Peyer's patch (tissue), 4 donors: ENCODE measurements at places on chromosomes 11 and 22. TPM values are rescaled to one million over a fixed set of nuclear protein-coding genes. Genes with fewer than 3 reads are reported as not detected.
A peak's percentile ranks its signal among the peaks of the same experiment; 100 is the strongest.

GRCh38 chr11:46889689-46890475 is 28.5 kb downstream of the LRP4 start:
- peaks cover 44% of the 10 kb centered on the region for H3K36me3 ChIP-seq
- H3K4me3 ChIP-seq: no peak overlapping the region
- DNase-seq: peak; percentile 90
- no peaks in the 10 kb centered on the region for H3K27me3 ChIP-seq
- H3K27ac ChIP-seq: no peak overlapping the region

The CCDC15 gene
- 7.4 TPM for total RNA-seq

DNA sequence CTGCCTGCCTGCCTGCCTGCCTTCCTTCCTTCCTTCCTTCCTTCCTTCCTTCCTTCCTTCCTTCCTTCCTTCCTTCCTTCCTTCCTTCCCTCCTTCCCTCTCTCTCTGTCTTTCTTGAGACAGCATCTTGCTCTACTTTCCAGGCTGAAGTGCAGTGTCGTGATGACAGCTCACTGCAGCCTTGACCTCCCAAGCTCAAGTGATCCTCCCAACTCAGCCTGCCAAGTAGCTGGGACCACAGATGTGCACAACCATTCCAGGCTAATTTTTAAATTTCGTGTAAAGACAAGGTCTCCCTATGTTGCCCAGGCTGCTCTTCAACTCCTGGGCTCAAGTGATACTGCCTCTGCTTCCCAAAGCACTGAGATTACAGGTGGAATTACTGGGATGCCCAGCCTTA is 328.2 kb upstream of the SORL1-AS1 start:
- H3K27ac ChIP-seq: no peak overlapping the region
- no peaks in the 10 kb centered on the region for H3K27me3 ChIP-seq
- no peaks in the 10 kb centered on the region for H3K36me3 ChIP-seq
- no peak for DNase-seq
- H3K4me3 ChIP-seq: no peak overlapping the region
- H3K4me1 ChIP-seq: no peaks in the 10 kb centered on the region

The FAM111B gene
- 6.0 TPM for total RNA-seq

DNA sequence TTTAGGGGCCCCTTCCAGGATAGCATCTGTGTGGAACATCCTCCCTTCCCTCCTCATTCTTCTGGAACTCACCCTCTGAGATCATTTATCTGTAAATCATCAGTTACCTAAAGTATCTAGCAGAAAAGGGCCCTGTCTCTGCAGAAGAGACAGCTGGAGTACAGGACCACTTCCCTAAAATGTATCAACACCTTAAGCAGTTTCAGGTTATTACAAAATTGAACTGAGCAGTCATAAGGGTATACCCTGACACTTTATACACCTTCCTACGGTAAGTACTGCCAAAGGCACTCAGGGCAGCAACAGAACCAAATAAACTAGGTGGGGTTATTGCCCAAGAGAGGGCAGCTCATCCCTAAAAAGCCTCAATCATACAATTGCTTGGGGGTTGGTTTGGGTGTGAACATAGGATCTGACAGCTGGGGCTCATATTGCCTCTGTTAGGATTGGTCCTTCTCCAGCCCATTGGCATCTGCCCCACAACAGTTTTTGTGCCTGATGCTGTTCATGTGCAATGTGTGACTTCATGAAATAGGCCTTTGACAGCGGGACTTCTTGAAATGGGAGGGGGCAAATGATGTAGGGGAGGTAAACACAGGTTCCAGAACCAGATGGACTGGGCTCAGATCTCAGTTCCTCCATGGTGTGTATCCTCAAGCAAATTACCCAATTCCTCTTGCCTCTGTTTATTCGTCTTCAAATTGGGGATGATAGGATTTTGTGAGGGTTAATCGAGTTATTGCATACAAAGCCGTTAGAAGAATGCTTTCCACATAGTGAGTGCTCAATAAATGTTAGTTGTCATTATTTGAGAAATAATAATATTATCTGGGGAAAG is 2.9 kb downstream of the POU2AF3 start:
- DNase-seq: no peak
- no peaks in the 10 kb centered on the region for H3K4me1 ChIP-seq
- no peaks in the 10 kb centered on the region for H3K27me3 ChIP-seq
- no peak overlapping the region for H3K4me3 ChIP-seq
- no peaks in the 10 kb centered on the region for H3K36me3 ChIP-seq

The ESAM gene
- 1.2 TPM for total RNA-seq

DNA sequence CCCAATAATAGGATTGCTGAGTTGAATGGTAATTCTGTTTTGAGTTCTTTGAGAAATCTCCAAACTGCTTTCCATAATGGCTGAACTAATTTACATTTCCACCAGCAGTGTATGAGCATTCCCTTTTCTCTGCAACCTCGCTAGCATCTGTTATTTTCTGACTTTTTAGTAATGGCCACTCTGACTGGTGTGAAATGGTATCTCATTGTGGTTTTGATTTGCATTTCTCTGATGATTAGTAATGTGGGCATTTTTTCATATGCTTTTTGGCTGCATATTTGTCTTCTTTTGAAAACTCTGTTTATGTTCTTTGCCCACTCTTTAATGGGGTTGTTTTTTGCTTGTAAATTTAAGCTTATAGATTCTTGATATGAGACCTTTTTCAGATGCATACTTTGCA is 97.4 kb downstream of the FDX1 start:
- no peaks in the 10 kb centered on the region for H3K4me1 ChIP-seq
- no peak for DNase-seq
- no peaks in the 10 kb centered on the region for H3K36me3 ChIP-seq
- no peaks in the 10 kb centered on the region for H3K27me3 ChIP-seq

DNA sequence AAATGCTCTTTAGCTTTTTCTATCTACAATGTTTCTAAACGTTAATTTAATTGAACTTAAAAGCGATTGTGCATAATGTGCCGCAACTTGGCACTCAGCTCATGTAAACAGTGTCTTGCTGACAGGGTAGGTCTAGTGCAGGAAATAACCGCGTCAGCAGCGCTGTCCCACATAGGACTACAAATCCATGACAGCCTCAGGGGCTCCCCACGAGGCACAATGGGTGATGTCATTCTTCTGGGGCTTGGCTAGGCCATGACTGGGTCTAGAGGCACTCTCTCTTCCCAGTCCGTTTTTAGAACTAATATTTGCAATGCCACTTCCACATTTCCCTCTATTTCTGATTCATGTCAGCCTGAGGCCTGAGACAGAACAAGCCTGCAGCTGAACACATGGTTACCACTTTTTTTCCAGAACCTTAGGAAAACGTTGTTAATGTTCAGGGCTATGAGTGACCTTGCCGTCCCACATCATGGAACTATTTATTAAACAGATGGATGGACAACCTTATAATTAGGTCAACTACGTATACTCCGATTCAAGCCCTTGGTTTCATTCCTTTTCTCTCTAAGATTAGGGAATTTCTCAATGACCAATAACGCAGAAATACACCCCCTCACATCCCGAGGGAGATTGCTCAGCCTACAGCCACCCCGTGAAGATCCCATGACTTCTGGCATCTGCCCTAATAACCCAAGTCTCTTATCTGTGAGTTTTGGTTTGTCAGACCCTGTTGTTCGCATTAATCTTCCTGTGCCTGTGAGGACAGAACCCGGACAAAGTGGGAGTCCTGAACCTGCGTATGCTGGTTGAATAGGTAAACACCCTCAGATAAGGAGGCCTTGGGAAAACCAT is 19.4 kb upstream of the SNX32 start:
- H3K4me1 ChIP-seq: peaks cover 15% of the 10 kb centered on the region
- H3K27me3 ChIP-seq: no peaks in the 10 kb centered on the region
- no peaks in the 10 kb centered on the region for H3K36me3 ChIP-seq
- no peak overlapping the region for H3K4me3 ChIP-seq
- H3K27ac ChIP-seq: no peak overlapping the region
- DNase-seq: no peak

The ZP1 gene
- 2.1 TPM for total RNA-seq

- H3K27ac ChIP-seq: no peak overlapping the region
- no peaks in the 10 kb centered on the region for H3K36me3 ChIP-seq
- H3K4me1 ChIP-seq: peaks cover 5% of the 10 kb centered on the region
- H3K4me3 ChIP-seq: no peak overlapping the region
- no peak for DNase-seq
Observed at GRCh38 chr22:44019846-44020245, 4.3 kb upstream of the PARVB start.

The TMEM223 gene
- total RNA-seq: 13.8 TPM

DNA sequence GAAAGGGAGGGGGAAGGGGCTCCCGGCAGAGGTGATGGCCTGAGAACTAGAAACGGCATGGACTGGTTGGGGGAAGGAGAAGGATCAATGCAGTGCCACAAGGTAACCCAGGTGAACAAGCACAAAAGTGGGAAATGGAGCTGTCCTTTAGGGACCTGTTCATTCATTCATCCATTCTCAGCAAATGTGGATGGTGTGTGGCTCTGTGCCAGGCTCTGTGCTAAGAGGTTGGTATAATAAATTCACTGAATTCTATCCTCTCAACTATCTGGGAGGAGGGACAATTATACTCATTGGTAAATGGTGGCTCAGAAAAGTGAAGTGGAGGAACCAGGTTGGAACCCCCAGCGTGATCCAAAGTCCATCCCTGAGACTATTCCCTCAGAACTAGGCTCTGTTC is 18.6 kb upstream of the ARAP1 start:
- H3K36me3 ChIP-seq: no peaks in the 10 kb centered on the region
- H3K27me3 ChIP-seq: no peaks in the 10 kb centered on the region

DNA sequence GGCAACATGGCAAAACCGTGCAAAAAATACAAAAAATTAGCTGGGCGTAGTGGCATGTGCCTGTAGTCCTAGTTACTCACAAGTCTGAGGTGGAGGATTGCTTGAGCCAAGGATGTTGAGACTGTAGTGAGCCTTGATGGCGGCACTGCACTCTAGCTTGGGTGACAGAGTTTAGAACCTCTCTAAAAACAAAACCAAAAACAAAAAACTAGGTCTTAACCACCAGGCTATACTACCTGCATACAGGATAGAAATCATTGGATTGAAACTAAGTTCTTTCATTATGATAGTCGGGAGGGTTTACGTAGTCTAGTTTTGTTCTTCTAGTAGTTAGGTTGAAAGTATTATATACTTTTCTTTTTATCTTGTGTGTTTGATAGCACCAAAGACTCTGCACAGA is 5.8 kb downstream of the RNF214 start:
- H3K36me3 ChIP-seq: no peaks in the 10 kb centered on the region
- no peak overlapping the region for H3K27ac ChIP-seq
- no peak overlapping the region for H3K4me3 ChIP-seq
- no peak for DNase-seq
- H3K4me1 ChIP-seq: no peaks in the 10 kb centered on the region

The DUSP8 gene
- total RNA-seq: 11.7 TPM

- H3K36me3 ChIP-seq: no peaks in the 10 kb centered on the region
- H3K4me1 ChIP-seq: no peaks in the 10 kb centered on the region
- H3K27ac ChIP-seq: no peak overlapping the region
- no peak for DNase-seq
- no peak overlapping the region for H3K4me3 ChIP-seq
Observed at GRCh38 chr11:11501546-11502262, 120.1 kb downstream of the GALNT18 start.

The MS4A4A gene
- 4.1 TPM for total RNA-seq

- H3K36me3 ChIP-seq: no peaks in the 10 kb centered on the region
Observed at GRCh38 chr22:20578192-20578591, 70.8 kb downstream of the MED15 start.

- no peak for DNase-seq
- H3K4me1 ChIP-seq: peaks cover 6% of the 10 kb centered on the region
- no peak overlapping the region for H3K27ac ChIP-seq
- no peaks in the 10 kb centered on the region for H3K36me3 ChIP-seq
- H3K27me3 ChIP-seq: no peaks in the 10 kb centered on the region
Observed at GRCh38 chr11:122812638-122813037, 25.7 kb upstream of the CRTAM start.

The POLA2 gene
- total RNA-seq: 25.6 TPM

DNA sequence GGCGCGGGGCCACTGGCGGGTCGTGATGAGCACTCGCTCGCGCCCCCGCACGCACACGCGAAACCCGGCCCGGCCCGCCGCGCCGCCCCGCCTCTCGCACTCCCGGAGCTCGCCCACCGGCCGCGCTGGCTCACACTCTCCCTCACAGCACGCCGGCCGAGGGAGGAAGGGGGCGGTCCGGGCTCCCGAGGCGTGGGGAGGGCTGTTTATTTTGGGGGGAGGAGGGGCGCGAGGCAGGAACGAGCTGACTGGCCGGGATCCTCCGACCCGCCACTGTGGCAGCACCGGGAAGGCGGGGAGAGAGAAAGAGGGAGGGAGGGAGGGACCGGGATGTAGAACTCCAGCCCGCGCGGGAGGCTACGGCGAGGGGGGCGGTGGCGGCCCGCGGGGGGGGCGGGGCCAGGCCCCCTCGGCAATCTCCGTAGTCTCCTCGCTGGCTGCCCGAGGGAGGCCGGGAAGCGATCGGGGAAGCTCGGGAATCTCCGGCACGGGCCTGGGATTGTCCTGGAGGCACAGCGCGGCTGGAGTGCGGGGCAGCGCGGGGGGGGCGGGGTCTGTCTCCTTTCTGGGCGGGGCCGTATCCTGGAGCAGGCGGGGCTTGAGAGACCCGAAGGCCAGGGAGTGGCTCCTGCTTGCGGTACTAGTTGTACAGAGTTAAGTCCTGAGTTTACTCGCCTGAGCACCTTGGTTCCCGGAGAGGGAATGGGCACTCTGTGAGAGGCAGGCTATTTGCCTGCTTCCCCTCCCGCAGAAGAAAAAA is at the start of gene RBFOX2:
TSS of gene RBFOX2 (minus strand) at position 179 of the 760 bp plus-strand sequence. CDS start 399 bp downstream, outside the sequence.
- H3K27me3 ChIP-seq: no peaks in the 10 kb centered on the region
- peak within 1 kb of the TSS; percentile 82 for H3K27ac ChIP-seq
- no peaks in the 10 kb centered on the region for H3K4me1 ChIP-seq
- H3K36me3 ChIP-seq: no peaks in the 10 kb centered on the region
- DNase-seq: peak; percentile 96

The GPR83 gene
- not detected for total RNA-seq

GRCh38 chr22:49856343-49856742 is 2.7 kb downstream of the ZBED4 start:
- H3K27me3 ChIP-seq: no peaks in the 10 kb centered on the region
- DNase-seq: no peak
- H3K36me3 ChIP-seq: no peaks in the 10 kb centered on the region
- H3K4me3 ChIP-seq: no peak overlapping the region
- H3K4me1 ChIP-seq: peaks cover 12% of the 10 kb centered on the region
- H3K27ac ChIP-seq: no peak overlapping the region

The ELP4 gene
- 13.3 TPM for total RNA-seq
